ENCODE measurements at places on chromosomes 3 and 15.

GRCh38 chr3:50627407-50628051 is 10.6 kb downstream of the MAPKAPK3 start:
- peak; percentile 85 for DNase-seq

- DNase-seq = peak; percentile 88
These were observed 250.7 kb upstream of the TBL1XR1 start for GRCh38 chr3:177447938-177448337.

DNA sequence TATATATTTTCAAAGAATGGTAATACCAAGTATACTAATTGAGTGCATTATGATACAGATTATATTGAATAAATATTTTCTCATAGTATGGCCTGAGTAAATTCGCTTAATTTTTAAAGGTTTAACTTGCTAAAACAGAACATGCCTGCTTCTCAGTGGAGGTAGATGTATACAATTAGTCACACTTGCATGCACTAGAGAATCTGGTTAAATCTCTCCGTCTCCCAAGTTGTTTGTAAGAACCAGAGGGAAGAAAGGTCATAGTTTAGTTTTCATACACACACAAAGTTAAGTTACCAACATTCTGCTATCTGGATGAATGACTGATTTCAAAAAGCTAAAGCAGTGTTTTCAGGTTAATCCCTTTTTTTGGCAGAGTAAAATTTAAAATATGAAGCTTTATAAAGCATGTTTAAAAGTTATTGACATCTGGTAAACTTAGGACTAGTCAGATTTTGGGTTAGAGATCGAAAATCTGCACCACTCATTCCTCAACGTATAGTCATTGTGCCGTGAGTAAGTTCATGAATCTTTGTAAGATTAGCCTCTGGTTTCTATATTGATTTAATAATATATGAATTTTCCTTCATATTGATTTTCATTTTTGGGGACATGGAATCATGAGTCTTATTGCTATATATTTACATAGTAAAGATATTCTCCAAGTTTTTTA is 117.6 kb upstream of the SAMMSON start:
- no peak for DNase-seq

GRCh38 chr15:27382361-27383025 is 411.5 kb downstream of the GABRG3 start:
- DNase-seq = no peak

- DNase-seq = no peak
These were observed 468.7 kb downstream of the PDCD6IP start for GRCh38 chr3:34267088-34267487.

GRCh38 chr3:46700772-46701171 is 420 bp upstream of the TMIE start:
- DNase-seq = no peak

- no peak for DNase-seq
These were observed 12.7 kb downstream of the CSPG5 start for GRCh38 chr3:47565734-47566550.
